ENCODE measurements at places on chromosomes 7 and 10.

DNA sequence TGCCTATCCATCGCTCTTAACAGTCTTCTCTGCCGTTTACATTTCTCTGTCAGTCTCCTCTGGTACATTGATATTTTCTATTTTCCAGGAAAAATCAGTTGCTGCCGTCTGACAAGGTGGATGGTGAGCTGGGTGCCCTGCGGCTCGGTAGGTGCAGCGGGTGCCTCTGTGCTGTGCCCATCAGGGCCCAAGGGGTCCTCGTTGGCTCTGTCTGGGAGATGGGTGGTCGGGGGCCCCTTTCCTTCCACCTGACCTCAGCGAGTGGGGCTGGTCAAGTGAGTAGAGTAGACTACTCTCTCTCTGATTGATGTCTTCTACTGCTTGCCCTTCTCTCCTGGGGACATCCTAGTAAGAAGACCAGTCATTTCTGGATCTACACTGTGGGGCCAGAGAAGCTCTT, 57.4 kb downstream of the MINDY4 start:
- no peak for DNase-seq

DNA sequence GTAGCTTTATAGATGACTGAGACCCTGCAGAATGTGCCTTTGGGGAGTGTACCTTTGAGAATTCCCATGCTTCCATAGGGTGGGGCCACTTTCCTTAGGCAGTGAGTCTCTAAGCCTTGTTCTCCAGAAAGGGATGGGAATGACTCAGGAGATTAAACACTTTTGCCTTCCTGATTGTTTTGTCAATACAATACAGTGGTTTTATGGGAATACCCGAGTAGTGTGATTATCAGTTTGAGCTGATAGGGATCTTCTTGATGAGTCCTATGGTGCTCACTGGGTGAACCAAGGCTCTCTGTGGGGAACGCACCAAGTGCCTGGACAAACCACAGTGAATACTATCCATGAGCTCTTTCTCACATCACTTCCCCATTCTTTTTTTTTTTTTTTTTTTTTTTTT, 6.3 kb downstream of the MYOF start:
- no peak for DNase-seq

- no peak for DNase-seq
These were observed 639 bp upstream of the TFAM start for GRCh38 chr10:58384544-58384998.

- no peak for DNase-seq
These were observed 140.9 kb downstream of the AUTS2 start for GRCh38 chr7:69739190-69739589.

GRCh38 chr10:117391436-117392205, 16.4 kb upstream of the PDZD8 start:
- no peak for DNase-seq

DNA sequence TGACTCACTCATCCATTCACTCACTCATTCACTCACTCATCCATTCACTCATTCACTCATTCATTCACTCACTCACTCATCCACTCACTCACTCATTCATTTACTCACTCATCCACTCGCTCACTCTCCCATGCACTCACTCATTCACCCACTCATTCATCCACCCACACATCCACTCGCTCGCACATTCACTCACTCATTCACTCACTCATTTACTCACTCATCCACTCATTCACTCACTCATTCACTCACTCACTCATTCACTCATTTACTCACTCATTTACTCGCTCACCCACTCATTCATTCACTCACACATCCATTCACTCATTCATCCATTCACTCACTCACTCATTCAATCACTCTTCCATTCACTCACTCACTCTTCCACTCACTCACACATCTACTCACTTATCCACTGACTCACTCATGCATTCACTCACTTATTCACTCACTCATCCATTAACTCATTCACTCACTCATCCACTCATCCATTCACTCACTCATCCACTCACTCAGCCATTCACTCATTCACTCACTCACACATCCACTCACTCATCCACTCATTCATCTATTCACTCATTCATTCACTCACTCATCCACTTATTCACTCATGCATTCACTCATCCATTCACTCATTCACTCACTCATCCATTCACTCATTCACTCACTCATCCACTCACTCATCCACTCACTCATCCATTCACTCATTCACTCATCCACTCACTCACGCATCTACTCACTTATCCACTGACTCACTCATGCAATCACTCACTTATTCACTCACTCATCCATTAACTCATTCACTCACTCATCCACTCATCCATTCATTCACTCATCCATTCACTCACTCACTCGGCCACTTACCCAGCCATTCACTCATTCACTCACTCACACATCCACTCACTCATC, 74.0 kb downstream of the CARD11 start:
- DNase-seq = no peak

GRCh38 chr10:121823993-121824463, 103.8 kb downstream of the ATE1 start:
- DNase-seq = no peak

- no peak for DNase-seq
These were observed 4.2 kb upstream of the IKZF1 start for GRCh38 chr7:50300336-50300735.

DNA sequence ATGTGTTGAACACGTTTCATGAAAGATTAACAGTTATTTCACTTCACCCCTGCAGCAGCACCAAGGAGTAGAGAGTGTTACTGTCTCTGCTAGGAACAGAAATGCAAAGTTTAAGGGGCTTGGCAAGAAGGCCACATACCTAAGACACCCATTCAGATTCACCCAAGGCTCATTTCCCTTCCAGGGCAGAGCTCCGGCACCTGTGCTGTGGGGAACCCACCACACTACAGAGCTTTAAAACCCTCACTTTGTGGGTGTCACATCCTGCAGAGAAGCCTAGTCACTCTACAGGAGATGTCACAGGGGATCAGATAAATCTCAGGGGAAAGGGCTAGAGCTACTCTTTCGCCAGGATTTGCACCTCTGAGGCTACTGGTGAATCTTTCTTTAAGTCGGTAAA, 176.1 kb upstream of the KLF6 start:
- no peak for DNase-seq

All from heart right ventricle (tissue), 16 donors.